ENCODE measurements at places on chromosomes 11 and 22. TPM values are rescaled to one million over a fixed set of nuclear protein-coding genes. Genes with fewer than 3 reads are reported as not detected.

Gene OR8D4
- total RNA-seq, result not detected

Gene SAA4
- not detected for total RNA-seq

Gene OR10D3
- not detected for total RNA-seq

Gene RBMXL2
- total RNA-seq, result 0.31 TPM

Gene MUC2
- not detected for total RNA-seq

Gene USP2
- total RNA-seq, result 5.0 TPM

Gene APOBEC3H
- not detected for total RNA-seq

Gene PRG3
- total RNA-seq, result not detected

Gene ADAMTS8
- total RNA-seq, result 2.5 TPM

Gene NAALADL1
- total RNA-seq, result 2.2 TPM
